ENCODE measurements at places on chromosomes 3 and 15. TPM values are rescaled to one million over a fixed set of nuclear protein-coding genes. Genes with fewer than 3 reads are reported as not detected.

The CELF6 gene
- polyA plus RNA-seq, result 3.5 TPM

The SLC12A1 gene
- polyA plus RNA-seq, result 3.5 TPM

The SLC22A14 gene
- 0.78 TPM for polyA plus RNA-seq

The MELTF gene
- not detected for polyA plus RNA-seq

The ARNT2 gene
- 6.2 TPM for polyA plus RNA-seq

The STRC gene
- polyA plus RNA-seq, result 1.5 TPM

The CACNA2D2 gene
- polyA plus RNA-seq, result 39.3 TPM

The CHRNA7 gene
- 1.7 TPM for polyA plus RNA-seq

The DUOX2 gene
- not detected for polyA plus RNA-seq

The KPNA1 gene
- 21.5 TPM for polyA plus RNA-seq

The USP3 gene
- 20.5 TPM for polyA plus RNA-seq

The CYP1A2 gene
- polyA plus RNA-seq, result not detected

The CLDN18 gene
- polyA plus RNA-seq, result not detected

Data from Purkinje cell (primary cell).